Fibroblast of skin of left biceps (primary cell): ENCODE measurements at places on chromosomes 2 and 18.

- no peak for DNase-seq
Observed at GRCh38 chr2:217113491-217113890, 253.6 kb upstream of the TNP1 start.

DNA sequence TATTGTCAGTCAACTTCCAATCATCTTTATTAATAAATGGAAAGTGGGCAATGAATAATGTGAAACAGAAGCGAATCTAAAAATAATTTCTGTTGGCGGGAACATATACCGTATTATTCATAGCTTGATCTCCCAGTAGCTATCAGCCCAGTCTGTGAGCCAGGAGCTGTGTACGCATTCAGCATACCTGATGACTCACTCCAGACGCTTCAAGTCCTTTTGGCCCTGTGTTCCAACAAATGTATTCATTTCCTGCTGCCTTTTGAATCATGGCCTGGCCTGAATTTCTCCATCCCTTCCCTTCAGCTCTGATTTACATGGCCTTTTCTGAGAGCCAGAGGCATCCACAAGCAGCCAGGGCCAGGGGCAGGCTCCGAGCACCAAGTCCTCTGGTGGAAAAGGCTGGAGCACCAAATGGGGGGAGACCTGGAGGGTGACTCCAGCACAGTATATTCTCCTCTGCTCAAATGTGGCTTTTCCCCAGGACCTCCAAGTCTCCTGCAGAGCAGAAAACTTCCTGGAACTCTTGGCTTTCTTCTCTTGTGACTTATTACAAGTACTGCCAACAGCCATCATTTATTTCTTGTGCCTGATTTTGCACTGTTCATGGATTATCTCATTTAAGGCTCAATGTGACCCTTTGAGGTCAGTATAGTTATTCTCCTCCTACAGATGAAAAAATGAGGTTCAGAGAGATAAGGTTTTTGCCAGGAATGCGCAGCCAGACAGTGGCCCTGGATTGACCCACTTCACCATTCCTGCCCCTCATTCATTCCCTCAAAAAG is 108.7 kb downstream of the EN1 start:
- DNase-seq = peak; percentile 90

DNA sequence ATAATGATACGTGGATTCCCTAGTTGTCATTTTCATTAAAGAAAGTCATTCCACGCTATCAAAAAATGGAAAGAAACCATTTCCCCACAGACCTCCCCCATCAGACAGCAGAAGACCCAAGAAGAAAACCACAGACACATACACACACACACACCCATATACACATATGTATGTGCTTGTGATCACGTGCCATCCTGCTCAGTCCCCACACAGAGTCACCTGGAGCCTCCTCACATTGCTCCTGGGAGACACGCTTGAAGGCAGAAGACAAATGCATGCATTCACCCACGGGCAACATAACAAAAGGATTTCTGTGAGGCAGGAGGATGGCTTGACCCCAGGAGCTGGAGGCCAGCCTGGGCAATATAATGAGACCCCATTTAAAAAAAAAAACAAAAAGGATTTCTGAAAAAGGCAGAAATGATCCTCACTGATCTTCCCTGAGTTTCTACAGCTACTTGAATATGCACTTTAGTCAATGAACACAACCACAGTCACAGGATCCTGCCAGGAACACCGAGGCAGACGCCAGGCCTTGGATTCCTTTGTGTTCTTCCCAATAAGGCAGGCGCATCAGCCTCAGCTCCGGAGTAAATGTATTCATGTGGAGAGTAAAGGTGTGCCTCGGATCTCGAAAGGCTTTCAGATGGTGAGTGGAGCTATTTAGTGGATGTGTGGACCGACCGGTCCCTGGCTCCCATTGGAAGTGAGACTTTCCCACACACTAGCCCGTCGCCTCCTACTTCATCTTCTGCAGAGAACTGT is 21.0 kb downstream of the TGFBRAP1 start:
- DNase-seq = no peak

DNA sequence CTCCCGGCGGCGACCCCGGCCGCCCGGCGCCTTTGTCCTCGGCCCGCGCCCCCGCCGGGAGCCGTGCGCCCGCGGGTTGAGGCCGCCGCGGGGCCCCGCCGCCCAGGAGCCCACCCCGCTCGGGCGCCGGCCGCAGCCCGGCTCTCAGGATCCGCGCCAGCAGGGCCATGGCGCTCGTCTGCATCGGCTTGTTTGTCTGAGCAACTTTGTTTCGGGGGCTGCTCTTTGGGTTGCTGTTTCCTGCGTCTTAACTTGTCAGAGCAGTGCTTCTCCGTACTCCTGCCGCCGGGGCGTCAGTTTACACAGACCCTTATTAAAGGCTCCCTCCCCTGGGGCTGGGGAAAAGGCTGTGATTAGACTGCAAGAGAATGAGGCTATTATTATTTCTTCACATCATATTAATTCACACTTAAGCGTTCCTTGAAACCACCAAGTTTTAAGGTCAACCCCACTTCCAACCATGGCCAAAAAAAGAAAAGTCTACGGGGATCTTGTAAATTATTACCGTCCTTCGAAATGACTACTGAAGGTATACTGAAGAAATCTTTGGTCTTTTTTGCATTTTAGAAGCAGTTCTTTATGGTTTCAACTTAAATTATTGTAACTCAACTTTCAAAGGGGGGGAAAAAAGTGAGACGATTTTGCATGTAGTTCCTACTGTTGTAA is at the start of gene CYP27C1:
Gene CYP27C1, minus strand, starts transcription at position 198 of the 666 bp plus-strand sequence. Its CDS starts 29 bp downstream, at position 169.
- DNase-seq = no peak

DNA sequence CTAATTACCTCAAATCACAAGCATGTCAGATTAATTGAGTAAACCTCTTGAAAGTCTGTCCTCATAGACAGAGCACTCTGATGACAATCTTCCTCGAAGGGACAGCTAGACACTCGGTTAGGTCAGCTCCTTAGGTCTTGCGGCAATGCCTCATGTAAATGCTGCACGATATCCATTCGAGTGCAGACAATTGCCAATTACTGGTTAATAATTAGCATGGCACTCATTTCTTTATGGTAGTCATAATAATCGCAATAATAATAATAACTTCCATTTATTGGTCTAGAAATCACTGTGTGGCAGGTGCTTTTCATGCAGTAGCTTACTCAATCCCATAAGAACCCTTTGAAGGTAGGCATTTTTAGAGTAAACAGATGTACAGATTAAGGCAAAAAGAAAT is 44.7 kb upstream of the DSC1 start:
- DNase-seq = no peak

GRCh38 chr18:35827903-35828275 is 144.6 kb upstream of the RMP24 start:
- DNase-seq = no peak
